Effector memory CD8-positive, alpha-beta T cell (primary cell): ENCODE measurements at places on chromosomes 16 and 17.

GRCh38 chr17:60388742-60389141 is 3.2 kb downstream of the USP32 start:
- no peak for DNase-seq
- no peak overlapping the region for H3K27ac ChIP-seq
- H3K4me3 ChIP-seq = no peak overlapping the region
- H3K36me3 ChIP-seq = peaks cover 20% of the 10 kb centered on the region
- peaks cover 51% of the 10 kb centered on the region for H3K4me1 ChIP-seq

DNA sequence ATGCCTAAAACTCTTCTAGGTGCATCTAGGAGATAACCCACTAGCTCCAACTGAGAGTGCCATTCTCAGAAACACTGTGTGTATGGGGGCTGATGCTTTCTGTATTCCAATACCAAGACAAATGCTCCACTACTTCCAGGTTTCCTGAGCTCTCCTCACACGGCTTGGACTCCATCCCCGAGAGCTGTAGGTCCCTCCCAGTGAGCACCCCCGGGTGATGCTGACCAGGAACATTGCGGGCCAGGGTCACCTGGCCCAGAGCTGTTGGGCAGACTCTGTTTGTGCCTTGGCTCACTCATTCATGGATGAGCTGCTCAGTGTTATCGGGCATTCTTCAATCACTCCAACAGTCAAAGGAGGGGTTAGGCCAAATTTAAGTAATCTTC is 7.0 kb downstream of the CUEDC1 start:
- peaks cover 13% of the 10 kb centered on the region for H3K27me3 ChIP-seq
- no peak overlapping the region for H3K4me3 ChIP-seq
- no peaks in the 10 kb centered on the region for H3K36me3 ChIP-seq
- H3K27ac ChIP-seq = peak overlapping the region; percentile 32

- H3K27ac ChIP-seq = peak overlapping the region; percentile 41
- no peak for DNase-seq
- no peaks in the 10 kb centered on the region for H3K4me1 ChIP-seq
- peaks cover 6% of the 10 kb centered on the region for H3K27me3 ChIP-seq
- no peak overlapping the region for H3K4me3 ChIP-seq
- H3K36me3 ChIP-seq = peaks cover 3% of the 10 kb centered on the region
Observed at GRCh38 chr16:79468631-79469030, 131.9 kb downstream of the MAF start.

- H3K4me1 ChIP-seq = peaks cover 12% of the 10 kb centered on the region
- H3K27ac ChIP-seq = no peak overlapping the region
- DNase-seq = no peak
- H3K27me3 ChIP-seq = no peaks in the 10 kb centered on the region
Observed at GRCh38 chr17:14214271-14214670, 22.4 kb downstream of the CDRT15 start.

DNA sequence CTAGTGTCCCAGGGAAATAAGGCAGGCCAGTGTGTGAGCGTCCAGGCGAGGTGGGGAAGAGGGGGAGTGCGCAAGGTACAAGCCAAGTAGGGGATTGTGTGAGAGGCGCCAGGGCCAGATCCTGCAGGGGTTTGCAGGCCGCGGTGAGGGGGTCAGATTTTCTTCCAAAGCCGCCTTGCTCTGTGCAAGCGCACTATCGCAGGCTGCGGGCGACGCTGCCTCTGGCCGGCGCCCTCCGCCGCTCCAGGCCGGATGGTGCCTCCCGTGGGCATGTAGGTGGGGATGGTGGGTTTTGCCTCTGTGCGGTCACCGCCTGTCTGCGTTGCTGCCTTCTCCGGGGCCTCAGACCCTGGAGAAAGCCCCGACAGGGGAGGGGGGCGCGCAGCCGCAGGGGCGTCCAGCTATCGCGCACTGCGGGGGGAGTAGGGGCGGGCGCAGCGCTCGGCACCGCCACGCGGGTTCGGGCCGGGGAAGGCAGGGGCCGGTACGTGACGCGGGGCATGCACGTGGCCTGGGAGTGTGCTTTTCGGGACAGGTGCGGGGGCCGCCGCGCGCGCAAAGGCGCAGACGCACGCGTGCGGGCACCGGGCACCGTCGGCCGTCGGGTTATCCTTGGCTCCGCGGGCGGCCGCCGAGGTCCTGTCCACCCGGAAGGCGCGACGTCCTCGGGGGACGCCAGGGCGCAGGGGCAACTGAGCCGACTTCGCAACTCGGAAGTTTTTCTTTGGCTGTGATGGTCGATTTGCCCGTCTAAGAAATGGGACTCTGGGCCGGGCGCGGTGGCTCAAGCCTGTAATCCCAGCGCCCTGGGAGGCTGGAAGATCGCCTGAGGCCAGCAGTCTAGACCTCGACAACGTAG is 1.1 kb upstream of the HAPSTR1 start:
- H3K27me3 ChIP-seq = no peaks in the 10 kb centered on the region
- peak; percentile 14 for DNase-seq
- peaks cover 49% of the 10 kb centered on the region for H3K36me3 ChIP-seq
- peak overlapping the region; percentile 90 for H3K4me3 ChIP-seq
- H3K27ac ChIP-seq = peak overlapping the region; percentile 97
- H3K4me1 ChIP-seq = peaks cover 29% of the 10 kb centered on the region

- H3K4me1 ChIP-seq = peaks cover 49% of the 10 kb centered on the region
- peaks cover 44% of the 10 kb centered on the region for H3K36me3 ChIP-seq
- H3K27me3 ChIP-seq = no peaks in the 10 kb centered on the region
Observed at GRCh38 chr17:45149037-45149668, 878 bp downstream of the HEXIM1 start.

DNA sequence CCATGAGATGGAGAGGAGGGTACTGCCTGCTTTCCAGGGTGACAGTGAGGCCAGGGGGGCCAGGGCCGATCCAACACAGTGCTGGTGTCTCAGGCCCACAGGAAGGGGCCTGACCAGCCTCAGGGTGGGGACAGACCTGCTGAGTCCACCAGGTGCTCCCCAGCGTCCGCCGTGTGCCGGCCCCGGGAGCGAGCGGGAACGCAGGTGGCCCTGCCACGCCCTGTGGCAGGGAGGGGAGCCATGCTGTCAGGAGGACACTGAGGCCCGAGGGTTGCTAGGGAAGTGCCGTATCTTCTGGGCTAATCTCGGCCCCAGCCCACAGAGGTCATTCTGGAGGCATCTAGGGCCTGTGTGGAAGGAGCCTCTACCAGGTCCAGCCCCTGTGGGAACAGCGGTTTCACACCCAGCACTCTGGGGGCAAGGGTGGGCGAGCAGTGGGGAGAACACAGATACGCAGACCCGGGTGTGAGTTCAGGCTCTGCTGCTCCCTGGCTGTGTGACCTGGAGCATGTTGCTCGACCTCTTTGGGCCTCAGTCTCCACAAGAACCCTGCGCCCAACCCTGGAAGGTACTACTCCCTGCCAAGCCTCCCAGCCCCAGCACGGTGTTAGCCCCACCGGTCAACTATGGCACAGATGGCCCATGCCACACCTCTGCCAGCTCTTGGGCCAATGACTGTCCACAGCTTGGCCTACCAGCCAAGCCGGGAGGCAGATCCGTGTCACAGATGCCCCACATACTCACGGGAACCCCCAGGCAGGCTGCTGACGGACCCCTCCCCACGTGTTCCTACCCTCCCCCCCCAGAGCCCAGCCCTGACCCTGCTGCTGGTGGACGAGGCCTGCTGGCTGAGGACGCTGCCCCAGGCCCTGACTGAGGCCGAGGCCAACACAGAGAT is 43.9 kb upstream of the ZC3H18 start:
- H3K27ac ChIP-seq = peak overlapping the region; percentile 35
- H3K4me1 ChIP-seq = no peaks in the 10 kb centered on the region
- no peaks in the 10 kb centered on the region for H3K27me3 ChIP-seq
- peaks cover 32% of the 10 kb centered on the region for H3K36me3 ChIP-seq
- no peak overlapping the region for H3K4me3 ChIP-seq
- no peak for DNase-seq

DNA sequence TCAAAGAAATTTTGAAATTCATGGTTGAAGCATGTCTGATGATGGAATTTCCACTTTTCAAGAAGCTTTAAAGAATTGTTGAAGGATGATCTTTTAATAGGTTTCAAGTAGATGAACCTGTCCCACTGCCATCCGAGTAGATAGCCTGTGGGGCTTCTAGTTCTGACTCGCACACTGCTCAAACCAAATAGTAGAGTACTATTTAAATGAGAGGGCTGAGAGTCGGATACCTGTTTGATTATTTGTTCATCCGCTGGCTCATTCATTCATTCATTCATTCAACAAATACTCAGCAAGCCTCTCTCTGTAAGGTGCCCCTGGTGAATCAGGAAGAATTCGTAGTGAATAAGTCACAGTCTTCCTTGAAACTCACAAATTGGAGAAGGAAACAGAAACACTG is 108.2 kb upstream of the IRX5 start:
- H3K36me3 ChIP-seq = no peaks in the 10 kb centered on the region
- no peak for DNase-seq
- H3K27ac ChIP-seq = no peak overlapping the region
- H3K4me1 ChIP-seq = no peaks in the 10 kb centered on the region

GRCh38 chr16:80923356-80923755 is 83.3 kb downstream of the CMC2 start:
- H3K4me1 ChIP-seq = peaks cover 3% of the 10 kb centered on the region
- no peak for DNase-seq
- H3K27me3 ChIP-seq = peaks cover 44% of the 10 kb centered on the region
- H3K36me3 ChIP-seq = peaks cover 2% of the 10 kb centered on the region
- H3K4me3 ChIP-seq = no peak overlapping the region

DNA sequence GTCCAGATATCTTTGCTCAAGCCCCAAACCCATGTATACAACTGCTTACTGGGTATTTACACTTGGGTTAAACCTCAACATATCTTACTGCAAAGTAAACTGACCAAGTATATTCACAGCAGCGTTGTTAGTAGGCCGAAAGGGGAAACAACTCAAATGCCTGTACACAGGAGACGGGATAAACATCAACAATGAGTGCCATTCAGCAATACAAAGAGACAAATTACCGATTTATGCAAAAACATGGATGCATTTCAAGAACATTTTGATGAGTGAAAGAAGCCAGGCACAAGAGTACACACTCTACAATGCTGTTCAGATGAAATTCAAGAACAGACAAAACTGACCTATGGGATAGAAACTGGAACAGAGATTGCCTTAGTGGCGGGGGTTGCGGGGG is 136.3 kb upstream of the CACNG3 start:
- H3K4me1 ChIP-seq = peaks cover 5% of the 10 kb centered on the region
- DNase-seq = no peak
- no peak overlapping the region for H3K4me3 ChIP-seq
- H3K27ac ChIP-seq = no peak overlapping the region
- no peaks in the 10 kb centered on the region for H3K27me3 ChIP-seq

DNA sequence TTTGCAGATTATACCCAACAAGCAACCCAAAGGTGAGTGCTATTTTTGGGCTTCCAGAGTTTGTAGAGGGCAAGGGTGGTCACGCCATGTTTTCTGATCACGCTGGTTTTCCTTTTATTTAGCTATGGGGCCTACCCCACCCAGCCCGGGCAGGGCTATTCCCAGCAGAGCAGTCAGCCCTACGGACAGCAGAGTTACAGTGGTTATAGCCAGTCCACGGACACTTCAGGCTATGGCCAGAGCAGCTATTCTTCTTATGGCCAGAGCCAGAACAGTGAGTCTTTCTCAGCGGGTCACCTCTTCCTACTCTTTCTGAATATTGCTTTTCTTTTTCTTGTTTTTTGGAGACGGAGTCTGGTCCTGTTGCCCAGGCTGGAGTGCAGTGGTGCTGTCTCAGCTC is 2.5 kb downstream of the FUS start:
- H3K4me1 ChIP-seq = peaks cover 68% of the 10 kb centered on the region
- peaks cover 84% of the 10 kb centered on the region for H3K36me3 ChIP-seq
- DNase-seq = no peak
- H3K27ac ChIP-seq = peak overlapping the region; percentile 88

DNA sequence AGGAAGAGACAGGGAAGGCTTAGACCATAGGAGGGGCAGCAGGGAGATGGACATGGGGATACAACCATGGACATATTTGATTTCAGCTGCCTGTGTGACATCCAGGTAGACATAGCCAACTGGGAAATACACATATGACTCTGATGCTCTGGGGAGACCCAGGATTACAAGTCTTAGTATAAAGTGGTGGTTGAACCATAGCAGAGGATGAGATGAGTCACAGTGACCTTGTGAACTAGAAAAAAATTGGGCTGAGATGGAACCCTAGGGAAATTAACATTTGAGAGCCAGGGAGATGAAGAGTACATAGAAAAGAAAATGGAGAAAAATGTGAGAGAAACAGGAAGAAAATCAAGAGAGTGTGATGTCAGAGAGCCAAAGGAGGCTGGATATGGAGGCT is 10.2 kb downstream of the MARCHF10 start:
- H3K4me1 ChIP-seq = peaks cover 10% of the 10 kb centered on the region
- H3K27ac ChIP-seq = no peak overlapping the region
- H3K27me3 ChIP-seq = peaks cover 33% of the 10 kb centered on the region
- no peak overlapping the region for H3K4me3 ChIP-seq
- no peak for DNase-seq

GRCh38 chr17:39240631-39241030 is 14.9 kb upstream of the STAC2 start:
- no peak overlapping the region for H3K4me3 ChIP-seq
- H3K27me3 ChIP-seq = no peaks in the 10 kb centered on the region
- DNase-seq = no peak

GRCh38 chr17:7146115-7146514 is 31.5 kb upstream of the ASGR2 start:
- peaks cover 11% of the 10 kb centered on the region for H3K27me3 ChIP-seq
- no peak overlapping the region for H3K27ac ChIP-seq
- no peaks in the 10 kb centered on the region for H3K36me3 ChIP-seq

- peaks cover 15% of the 10 kb centered on the region for H3K4me1 ChIP-seq
- H3K27ac ChIP-seq = no peak overlapping the region
- H3K4me3 ChIP-seq = peak overlapping the region; percentile 76
- H3K36me3 ChIP-seq = peaks cover 7% of the 10 kb centered on the region
- H3K27me3 ChIP-seq = peaks cover 23% of the 10 kb centered on the region
Observed at GRCh38 chr16:67528870-67529581, 397 bp downstream of the RIPOR1 start.

DNA sequence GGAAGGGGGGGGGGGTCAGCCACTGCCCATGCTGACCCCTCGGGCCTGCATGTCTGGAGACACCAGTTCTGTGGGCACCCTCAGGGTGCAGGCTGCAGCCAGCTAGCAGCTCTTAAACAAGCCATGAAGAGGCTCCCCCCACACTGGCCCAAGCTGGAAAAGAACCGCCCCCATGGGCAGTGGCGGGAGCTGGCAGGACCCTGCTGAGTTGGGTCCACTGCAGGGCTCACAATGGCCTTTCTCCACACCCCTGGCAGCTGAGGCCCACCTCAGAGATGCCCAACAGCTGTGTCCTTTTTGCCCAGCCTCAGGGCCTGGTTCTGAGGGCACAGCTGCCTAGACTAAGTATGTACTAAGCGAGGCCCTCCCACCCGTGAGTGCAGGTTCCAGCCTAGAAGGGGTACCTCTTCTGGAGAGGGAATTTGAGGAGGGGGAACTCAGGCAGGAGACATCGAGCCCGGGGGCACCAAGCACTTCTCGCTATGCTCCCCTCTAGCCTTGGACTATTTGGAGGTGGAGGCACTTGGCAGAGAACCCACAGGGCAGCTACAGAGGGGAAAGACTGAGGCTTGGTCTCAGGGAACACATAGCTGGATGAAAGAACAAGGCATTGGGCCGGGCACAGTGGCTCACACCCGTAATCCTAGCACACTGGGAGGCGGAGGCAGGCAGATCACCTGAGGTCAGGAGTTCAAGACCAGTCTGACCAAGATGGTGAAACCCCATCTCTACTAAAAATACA is 3.2 kb downstream of the THRA start:
- DNase-seq = no peak
- peaks cover 74% of the 10 kb centered on the region for H3K4me1 ChIP-seq
- peaks cover 19% of the 10 kb centered on the region for H3K36me3 ChIP-seq
- no peaks in the 10 kb centered on the region for H3K27me3 ChIP-seq
- H3K27ac ChIP-seq = peak overlapping the region; percentile 94
